Hematopoietic multipotent progenitor cell treated with erythropoietin and hydrocortisone succinate and interleukin-3 and kit ligand, for 4 days (in vitro differentiated cells): ENCODE measurements at places on chromosomes 2 and 18.
A peak's percentile ranks its signal among the peaks of the same experiment; 100 is the strongest.

- no peak for DNase-seq
Observed at GRCh38 chr2:117888897-117889296, 74.4 kb downstream of the DDX18 start.

DNA sequence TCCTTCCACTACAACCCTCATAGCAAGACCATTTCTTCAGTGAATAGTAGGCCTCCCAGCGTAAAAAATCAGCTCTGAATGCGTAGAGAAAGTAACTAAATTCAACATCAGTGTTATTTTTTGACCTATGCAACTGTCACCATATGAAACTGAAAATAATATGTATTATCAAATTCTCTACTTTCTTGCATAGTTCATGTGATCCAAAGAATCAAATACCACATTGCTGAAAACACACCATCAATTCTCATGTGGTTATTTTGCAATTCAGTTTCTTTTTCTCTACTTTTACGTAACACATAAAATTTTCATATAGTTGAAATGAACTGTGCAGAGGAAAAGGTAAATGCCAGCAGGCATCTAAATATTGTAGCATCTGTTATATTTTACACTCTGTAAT is 208.5 kb upstream of the SPOPL start:
- no peak for DNase-seq

- no peak for DNase-seq
Observed at GRCh38 chr2:171436307-171436706, 2.3 kb downstream of the DCAF17 start.

DNA sequence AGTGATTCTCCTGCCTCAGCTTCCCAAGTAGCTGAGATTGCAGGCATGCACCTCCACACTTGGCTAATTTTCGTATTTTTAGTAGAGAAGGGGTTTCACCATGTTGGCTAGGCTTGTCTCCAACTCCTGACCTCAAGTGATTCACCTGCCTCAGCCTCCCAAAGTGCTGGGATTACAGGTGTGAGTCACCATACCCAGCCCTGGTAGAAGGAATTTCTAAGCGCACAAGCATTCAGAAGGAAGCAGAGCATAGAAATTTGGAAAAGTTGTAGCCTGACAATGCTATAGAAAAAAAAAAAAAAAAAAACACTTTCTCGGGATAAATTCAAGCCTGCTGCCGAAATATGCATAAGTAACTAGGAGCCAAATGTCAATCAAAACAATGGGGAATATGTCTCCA is 249.4 kb downstream of the GRB14 start:
- no peak for DNase-seq

DNA sequence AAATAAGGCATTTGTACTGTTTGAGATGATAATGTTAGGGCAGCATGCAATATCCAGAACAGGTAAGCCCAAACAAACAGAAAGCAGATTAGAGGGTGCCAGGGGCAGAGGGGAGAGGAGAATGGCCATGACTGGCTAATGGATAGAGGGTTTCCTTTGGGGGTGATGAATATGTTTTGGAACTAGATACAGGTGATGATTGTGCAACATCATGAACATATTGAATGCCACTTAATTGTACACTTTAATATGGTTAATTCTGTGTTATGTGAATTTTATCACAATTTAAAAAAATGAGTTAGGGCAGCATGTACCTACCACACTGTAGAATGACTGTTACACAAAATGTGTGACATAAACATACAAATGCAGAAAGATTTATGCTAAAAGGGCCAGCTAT is 255.5 kb upstream of the FN1 start:
- no peak for DNase-seq

DNA sequence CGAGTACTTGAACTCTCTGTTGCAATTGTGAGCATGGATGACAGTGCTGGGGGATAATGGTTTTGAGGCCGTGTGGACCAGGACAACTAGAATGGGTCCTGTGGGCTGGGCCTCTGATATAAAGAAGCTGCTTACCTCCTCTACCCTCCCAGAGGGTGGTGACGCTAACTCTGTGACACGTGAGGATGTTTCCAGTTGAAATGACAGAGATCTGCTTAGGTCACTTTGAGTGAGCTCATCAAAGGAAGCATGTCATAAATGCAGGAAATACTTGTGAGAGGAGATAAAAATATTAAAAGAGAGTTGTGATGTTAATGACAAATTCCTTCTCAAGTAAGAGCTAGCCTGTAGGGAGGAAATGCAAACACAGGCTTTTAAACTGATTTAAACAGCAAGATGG is 16.4 kb downstream of the RMC1 start:
- peak; percentile 24 for DNase-seq

DNA sequence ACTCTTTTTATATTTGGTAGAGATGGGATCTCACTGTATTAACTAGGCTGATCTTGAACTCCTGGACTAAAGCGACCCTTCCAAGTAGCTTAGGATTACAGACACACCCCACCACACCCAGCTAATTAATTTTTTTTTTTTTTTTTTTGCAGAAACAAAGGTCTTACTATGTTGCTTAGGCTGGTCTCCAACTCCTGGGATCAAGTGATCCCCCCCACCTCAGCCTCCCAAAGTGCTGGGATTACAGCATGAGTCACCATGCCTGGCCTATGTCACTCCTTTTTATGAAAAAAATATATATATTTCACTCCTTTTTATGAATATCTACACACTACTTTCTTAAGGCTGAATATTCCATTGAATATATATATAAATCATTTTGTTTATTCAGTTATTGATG is 162.8 kb downstream of the MGAT5 start:
- no peak for DNase-seq

- no peak for DNase-seq
Observed at GRCh38 chr2:47485751-47486300, 82.9 kb downstream of the MSH2 start.

DNA sequence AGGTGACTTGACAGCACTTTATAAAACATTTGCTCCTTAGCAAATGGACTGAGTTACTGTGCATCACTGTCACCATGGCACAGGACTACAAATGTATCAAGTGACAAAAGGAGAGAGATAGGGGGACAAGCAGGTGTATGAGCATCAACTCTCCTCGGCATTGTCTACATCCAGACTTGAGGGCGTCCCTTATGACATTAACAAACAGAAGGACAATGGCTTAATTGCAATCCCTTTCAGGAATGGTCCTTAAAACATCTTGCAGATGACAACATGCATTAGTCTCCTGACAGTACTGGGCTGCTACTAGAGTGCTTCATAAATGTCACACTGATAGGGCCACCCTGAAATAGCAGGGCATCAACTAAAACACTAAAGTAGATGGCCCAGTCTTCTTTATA is 198.8 kb downstream of the PDE1A start:
- no peak for DNase-seq
